ENCODE measurements at places on chromosomes 3 and 15. TPM values are rescaled to one million over a fixed set of nuclear protein-coding genes. Genes with fewer than 3 reads are reported as not detected.

DNA sequence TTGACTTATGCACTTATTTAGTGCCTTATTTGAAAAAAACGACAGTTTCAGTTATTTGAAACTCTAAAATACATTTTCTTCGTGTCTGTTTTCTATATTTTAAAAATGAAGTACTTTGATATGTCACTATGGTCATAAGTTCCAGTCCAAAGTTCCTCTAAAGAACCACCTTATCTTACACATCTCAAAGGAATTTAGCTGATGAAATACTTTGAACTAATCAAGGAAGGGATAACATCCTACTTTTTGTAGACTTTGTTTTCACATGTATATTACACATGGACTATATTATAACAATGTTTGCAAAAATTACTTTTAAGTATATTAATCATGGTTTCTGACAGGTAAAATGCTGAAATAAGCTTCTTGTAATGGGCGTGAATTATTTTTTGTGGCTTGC lies 265.8 kb upstream of the ZNF717 start:
- H3K36me3 ChIP-seq = no peaks in the 10 kb centered on the region
- H3K27ac ChIP-seq = no peak overlapping the region
- no peak overlapping the region for H3K4me3 ChIP-seq
- H3K4me1 ChIP-seq = no peaks in the 10 kb centered on the region

- H3K36me3 ChIP-seq = no peaks in the 10 kb centered on the region
- H3K27ac ChIP-seq = no peak overlapping the region
- H3K4me3 ChIP-seq = no peak overlapping the region
- no peaks in the 10 kb centered on the region for H3K4me1 ChIP-seq
Measured at GRCh38 chr15:89472785-89473256, 23.6 kb downstream of the RHCG start.

DNA sequence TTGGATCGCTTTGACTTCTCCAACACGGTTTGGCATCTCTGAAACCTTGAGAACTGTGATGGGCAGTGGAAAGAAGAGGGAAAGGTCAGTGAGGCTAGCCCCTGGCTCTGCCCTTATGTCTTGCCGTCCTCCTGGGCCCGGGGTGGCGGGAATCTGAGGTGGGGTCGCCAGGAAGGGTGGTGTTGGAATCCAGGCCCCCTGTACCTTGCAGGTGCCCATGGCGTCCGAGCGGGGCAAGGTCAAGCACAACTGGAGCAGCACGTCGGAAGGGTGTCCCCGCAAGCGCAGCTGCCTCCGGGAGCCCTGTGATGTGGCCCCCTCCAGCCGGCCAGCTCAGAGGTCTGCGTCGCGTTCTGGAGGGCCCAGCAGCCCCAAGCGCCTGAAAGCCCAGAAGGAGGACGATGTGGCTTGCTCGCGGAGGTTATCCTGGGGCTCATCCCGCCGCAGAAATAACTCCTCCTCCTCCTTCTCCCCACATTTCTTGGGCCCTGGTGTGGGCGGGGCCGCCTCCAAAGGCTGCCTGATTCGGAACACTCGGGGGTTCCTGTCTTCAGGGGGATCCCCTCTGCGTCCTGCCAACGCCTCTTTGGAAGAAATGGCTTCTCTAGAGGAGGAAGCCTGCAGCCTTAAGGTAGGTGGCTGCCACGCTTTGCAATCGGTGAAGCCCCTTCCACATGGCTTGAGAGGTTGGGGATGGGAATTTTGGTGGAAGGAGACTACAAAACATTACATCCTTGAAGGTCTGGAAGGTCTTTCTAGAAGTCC lies 907 bp downstream of the TATDN2 start:
- H3K27me3 ChIP-seq = no peaks in the 10 kb centered on the region
- H3K4me1 ChIP-seq = no peaks in the 10 kb centered on the region
- H3K27ac ChIP-seq = peak overlapping the region; percentile 90
- DNase-seq = peak; percentile 17
- H3K36me3 ChIP-seq = peaks cover 14% of the 10 kb centered on the region
- peak overlapping the region; percentile 86 for H3K4me3 ChIP-seq

DNA sequence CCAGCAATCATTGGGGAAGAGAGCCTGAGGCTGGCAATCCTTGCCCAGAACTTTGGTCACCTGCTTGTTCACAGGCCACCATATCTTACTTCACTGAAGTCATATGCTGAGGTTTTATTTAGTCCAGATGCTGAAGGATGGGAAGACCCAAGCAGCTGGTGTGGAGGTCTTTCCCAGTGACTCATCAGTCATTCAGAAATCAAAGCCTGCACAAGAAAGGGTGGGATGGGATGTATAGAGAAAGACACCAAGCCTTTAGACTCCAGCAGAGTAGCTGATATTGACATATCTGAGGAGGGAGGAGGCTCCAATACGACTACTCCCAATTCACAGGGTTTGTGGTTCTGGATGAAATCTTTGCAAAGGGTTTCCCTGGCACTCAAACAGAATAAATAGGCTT lies 13.0 kb upstream of the PHLDB2 start:
- no peak overlapping the region for H3K27ac ChIP-seq
- no peaks in the 10 kb centered on the region for H3K27me3 ChIP-seq
- no peaks in the 10 kb centered on the region for H3K36me3 ChIP-seq

DNA sequence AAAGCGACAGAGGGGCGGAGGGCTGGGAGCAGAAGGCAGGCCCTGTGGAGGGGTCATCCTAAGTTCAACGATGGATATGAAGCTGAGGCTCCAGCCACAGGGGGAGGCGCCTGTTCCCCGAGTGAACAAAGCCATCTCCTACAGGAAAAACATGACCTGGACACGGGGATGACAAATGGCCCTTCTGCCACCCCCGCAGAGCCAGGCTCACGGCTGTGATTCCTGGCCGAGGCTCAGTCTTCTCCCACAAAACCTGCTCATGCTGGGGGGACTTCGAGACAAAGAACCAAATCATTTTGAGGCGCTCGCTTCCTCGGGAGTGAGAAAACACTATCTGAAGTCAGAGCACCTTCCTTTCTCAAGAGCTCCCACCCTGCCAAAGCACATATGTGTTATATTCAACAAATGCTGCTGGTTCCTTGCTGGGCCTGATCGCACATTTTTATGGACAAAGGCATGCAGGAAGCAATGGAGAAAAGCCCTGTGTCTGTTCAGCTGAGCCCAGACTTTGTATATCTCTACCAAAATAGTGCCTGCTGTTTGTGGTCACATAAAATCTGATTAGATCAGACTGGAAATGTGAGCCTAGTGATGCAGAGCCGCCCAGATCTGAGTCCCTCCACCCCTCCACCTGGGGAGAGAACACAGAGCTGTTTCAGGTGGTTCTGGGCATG lies 5.6 kb downstream of the RBP1 start:
- H3K36me3 ChIP-seq = no peaks in the 10 kb centered on the region
- H3K27me3 ChIP-seq = no peaks in the 10 kb centered on the region
- no peak overlapping the region for H3K4me3 ChIP-seq
- peak; percentile 91 for DNase-seq
- peaks cover 68% of the 10 kb centered on the region for H3K4me1 ChIP-seq

- H3K36me3 ChIP-seq = no peaks in the 10 kb centered on the region
- H3K4me1 ChIP-seq = no peaks in the 10 kb centered on the region
- no peak for DNase-seq
Measured at GRCh38 chr3:69698728-69699127, 40.5 kb upstream of the MITF start.

GRCh38 chr3:141410408-141410807 lies 42.1 kb downstream of the ZBTB38 start:
- H3K4me1 ChIP-seq = peaks cover 29% of the 10 kb centered on the region
- peak; percentile 73 for DNase-seq
- H3K27me3 ChIP-seq = no peaks in the 10 kb centered on the region
- peaks cover 31% of the 10 kb centered on the region for H3K36me3 ChIP-seq

GRCh38 chr3:20975188-20975651 lies 775.8 kb downstream of the ZNF385D start:
- H3K27me3 ChIP-seq = no peaks in the 10 kb centered on the region
- no peaks in the 10 kb centered on the region for H3K4me1 ChIP-seq
- no peak overlapping the region for H3K27ac ChIP-seq
- H3K36me3 ChIP-seq = no peaks in the 10 kb centered on the region
- H3K4me3 ChIP-seq = no peak overlapping the region

GOLGA8J gene
- total RNA-seq = 0.20 TPM

IFT122 gene
- 49.1 TPM for total RNA-seq

SETD2 gene
- total RNA-seq = 107 TPM

Data from lung (tissue), 17 donors.